ENCODE measurements at places on chromosomes 3 and 15.

GRCh38 chr3:12705981-12706380 lies 42.1 kb upstream of the RAF1 start:
- no peak for DNase-seq

- no peak for DNase-seq
These were observed 8.9 kb upstream of the SUCNR1 start for GRCh38 chr3:151864423-151865101.

DNA sequence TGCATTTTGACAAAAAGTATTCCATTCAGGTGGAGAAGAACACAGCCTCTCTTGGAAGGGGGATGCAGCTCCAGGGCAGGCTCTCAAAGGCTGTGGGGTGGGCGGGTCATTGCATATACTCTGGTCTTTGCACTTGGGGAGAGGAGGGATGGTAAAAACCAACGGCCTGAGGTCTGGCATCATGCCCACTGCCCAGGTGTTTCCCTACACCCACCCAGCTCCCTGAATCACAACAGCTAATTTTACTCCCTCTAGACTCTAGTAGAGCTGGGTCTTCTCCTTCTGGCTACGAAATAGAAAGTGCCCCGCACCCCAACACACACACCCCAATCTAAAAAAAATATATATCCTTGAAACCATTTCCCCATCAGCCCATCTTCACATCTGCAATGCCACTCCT lies 1.0 kb downstream of the MYLK start:
- no peak for DNase-seq

GRCh38 chr3:36653095-36653494 lies 111.3 kb downstream of the DCLK3 start:
- DNase-seq = no peak

GRCh38 chr3:118988198-118989130 lies 46.2 kb downstream of the IGSF11 start:
- no peak for DNase-seq

GRCh38 chr3:71022551-71023335 lies 560.8 kb downstream of the FOXP1 start:
- no peak for DNase-seq

- DNase-seq = no peak
These were observed 39.6 kb downstream of the DAPK2 start for GRCh38 chr15:64006642-64007041.

GRCh38 chr15:59186501-59186900 lies 20.1 kb upstream of the LDHAL6B start:
- DNase-seq = no peak

DNA sequence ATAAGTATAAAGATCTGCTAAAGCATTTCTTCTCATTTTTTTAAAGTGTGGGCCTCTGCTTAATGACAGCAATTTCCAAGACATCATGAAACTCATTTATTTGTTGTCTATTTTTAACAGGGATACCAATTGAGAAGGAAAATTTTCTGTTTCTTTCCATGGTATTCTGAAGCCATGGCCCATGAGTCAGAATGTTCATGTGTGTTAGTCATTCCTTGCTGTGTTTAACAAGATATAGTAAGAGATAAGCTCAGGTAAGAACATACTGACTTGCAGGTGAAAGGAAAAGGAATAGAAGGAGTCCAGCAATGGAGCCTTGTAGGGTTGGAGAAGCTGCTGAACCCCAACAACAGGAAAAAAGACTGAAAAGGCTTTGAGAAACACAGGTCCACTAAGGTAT lies 17.0 kb upstream of the ARID3B start:
- DNase-seq = no peak

GRCh38 chr3:178907081-178907480 lies 164.5 kb downstream of the ZMAT3 start:
- DNase-seq = no peak

- no peak for DNase-seq
These were observed 4.4 kb upstream of the GRIP2 start for GRCh38 chr3:14544282-14545250.

- DNase-seq = no peak
These were observed 43.1 kb downstream of the STARD5 start for GRCh38 chr15:81280696-81281455.

DNA sequence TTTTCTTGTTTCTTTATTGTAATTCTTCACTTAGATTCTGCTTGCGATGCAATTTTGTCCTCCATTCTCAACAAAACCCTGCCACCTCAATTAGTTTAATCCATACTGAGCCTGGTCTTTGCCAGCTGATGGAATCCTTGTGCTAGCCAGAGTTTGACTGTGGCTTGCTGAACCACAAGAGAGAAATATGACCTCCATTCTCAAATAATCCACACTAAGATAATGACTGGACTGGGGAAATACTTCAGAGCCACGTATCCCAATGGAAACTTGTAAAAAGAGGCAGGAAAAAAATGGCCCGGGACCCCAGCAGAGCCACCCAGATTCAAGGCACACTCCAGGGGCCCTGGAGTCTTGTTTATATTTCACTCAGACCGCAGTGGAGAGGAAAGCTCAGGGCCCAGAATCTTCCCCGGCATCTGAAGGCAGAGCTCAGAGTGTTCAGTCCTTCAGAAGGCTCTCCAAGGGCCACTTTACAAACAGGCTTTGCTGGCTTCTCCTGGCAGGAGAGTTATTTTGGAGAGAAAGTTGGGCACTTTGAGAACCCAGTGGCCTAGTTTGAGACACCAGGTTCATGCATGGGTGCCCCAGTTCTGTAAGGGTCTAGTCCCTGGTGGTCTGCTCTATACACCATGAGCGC lies 62.7 kb downstream of the SSUH2 start:
- no peak for DNase-seq

DNA sequence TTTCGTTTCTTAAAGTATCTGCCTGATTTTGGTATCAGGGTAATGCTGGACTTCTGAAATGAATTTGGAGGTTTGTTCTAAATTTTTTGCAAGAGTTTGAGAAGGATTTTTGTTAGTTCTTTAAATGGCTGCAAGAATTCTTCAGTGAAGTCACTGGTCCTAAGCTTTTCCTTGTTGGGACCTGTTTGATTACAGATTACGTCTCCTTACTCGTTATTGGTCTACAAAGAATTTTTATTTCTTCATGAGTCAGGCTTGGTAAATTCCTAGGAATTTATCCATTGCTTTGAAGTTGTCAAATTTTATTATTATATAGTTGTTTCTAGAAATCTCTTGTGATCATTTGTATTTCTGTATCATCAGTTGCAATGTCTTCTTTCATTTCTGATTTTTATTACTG lies 196.0 kb downstream of the DPH6 start:
- DNase-seq = no peak

Measured in activated naive CD4-positive, alpha-beta T cell (primary cell).